ENCODE measurements at places on chromosomes 4 and X.

GRCh38 chr4:87657525-87657924 lies 7.4 kb downstream of the DMP1 start:
- no peak for DNase-seq

GRCh38 chrX:18424482-18425198 lies 768 bp upstream of the CDKL5 start:
- no peak for DNase-seq

GRCh38 chr4:156970501-156971164 lies 966 bp downstream of the PDGFC start:
- DNase-seq, result no peak

DNA sequence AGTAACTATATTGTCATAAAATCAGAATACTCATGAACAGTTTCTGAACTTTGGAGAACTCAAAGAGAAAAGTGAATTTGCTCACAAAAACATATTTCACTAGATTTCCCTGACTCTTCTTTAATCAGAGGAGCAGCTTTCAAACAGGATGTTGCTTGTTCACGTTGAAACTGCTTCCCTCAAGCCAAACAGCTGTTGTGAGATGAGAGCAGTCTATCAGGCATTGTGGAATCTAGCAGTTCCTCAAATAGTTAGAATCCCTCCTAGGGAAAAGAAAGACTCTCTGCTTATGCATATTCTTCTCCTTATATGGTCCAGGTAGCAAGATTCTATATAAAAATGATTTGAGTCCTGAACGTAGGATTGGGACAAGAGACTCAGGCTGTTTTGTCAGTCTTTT lies 1012.1 kb downstream of the FAM133A start:
- no peak for DNase-seq

DNA sequence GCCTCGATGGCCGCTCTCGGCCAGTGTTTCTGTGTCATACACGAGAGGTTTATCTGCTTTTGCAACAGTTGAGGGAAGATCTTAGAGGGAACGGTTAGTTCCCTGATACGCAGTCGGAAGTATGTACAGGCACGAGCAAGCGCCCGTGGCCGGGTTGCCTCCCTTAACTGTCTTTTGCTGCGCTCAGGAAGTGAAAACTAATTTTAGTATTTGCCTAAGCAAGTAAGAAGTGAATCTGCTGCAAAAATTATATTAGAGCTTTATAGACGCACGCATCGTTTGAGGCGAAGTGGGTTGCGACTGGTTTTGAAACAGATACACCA lies 695 bp downstream of the MTM1 start:
- no peak for DNase-seq

DNA sequence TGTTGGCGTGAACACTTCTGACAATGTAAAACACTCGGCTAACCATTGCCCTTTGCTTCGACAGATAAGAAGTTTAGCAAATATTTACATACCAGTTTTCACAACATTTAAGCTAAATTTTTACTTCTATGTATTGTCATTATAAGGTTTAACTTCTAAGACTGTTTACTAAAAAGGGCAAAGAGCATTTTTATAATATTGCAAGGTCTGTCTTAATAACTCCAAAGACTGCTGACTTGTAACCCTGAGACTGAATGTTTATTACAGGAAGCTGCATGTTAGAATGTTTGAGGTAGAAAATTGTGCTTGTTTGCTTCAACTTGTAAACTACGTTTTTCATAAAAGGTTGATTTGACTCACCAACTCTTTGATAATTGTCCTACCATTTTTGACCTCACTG lies 213.2 kb upstream of the RPS6KA3 start:
- no peak for DNase-seq

DNA sequence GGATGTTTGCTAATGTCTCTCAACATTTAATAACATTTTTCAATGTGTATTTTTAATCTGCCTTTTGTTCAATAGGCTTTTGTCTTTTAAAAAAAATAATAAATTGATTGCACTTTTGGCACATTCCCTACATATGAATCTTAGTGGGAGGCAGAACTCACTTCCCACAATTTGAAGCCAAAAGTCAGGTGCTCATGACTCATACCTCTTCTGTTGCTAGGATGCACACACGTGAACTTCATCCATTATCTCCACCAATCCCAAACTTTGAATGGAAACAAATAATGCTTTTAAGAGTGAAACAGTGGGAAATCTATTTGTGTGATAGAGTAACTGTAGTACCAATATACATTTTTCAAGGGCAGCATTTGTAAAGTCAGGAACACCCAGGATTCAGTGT lies 260.5 kb downstream of the IQCM start:
- DNase-seq, result no peak

DNA sequence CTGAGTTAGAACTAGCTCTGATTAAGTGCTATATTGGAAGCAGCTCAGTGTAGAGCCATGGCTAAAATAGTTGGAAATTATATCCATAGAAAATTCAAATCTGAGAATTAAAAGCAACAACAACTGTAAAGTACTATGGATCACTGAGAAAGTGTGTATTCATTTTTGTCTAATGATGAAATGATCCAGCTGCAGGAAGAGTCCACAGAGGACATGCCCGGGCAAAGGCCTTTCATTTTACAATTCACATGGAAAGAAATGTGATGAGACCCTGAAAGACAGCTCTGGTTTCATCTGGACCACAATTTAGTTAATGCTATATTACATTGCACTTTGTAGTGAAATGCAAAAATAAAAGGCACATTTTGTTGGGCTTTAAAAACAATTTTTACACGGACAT lies 196.8 kb upstream of the FAT1 start:
- DNase-seq, result no peak
